ENCODE measurements at places on chromosomes 4 and X.
A peak's percentile ranks its signal among the peaks of the same experiment; 100 is the strongest.

GRCh38 chrX:37926700-37927099 is 79.3 kb upstream of the DYNLT3 start:
- no peak overlapping the region for H3K27ac ChIP-seq
- H3K4me1 ChIP-seq, result no peaks in the 10 kb centered on the region
- H3K27me3 ChIP-seq, result no peaks in the 10 kb centered on the region

DNA sequence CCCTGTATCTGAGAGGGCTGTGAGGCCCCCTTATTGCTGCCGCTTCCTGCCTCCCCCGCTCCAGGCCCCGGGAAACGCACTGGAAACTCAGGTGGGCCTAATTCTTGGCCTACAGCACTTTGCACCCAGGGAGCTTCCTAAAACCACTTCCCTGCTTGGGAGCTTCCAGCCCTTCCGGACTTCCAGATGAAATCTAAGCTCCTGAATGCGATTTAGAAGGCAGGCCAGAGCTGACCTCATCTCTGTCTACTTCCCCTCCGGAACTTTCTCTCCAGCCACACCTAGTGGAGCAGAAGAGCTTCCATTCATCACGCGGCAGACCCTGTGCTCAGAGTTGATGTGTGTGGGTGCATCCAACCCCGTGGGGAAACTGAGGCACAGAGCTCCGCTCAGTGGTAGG is 84.2 kb downstream of the SORCS2 start:
- no peaks in the 10 kb centered on the region for H3K36me3 ChIP-seq
- DNase-seq, result no peak
- no peaks in the 10 kb centered on the region for H3K4me1 ChIP-seq
- H3K27ac ChIP-seq, result no peak overlapping the region
- no peak overlapping the region for H3K4me3 ChIP-seq

DNA sequence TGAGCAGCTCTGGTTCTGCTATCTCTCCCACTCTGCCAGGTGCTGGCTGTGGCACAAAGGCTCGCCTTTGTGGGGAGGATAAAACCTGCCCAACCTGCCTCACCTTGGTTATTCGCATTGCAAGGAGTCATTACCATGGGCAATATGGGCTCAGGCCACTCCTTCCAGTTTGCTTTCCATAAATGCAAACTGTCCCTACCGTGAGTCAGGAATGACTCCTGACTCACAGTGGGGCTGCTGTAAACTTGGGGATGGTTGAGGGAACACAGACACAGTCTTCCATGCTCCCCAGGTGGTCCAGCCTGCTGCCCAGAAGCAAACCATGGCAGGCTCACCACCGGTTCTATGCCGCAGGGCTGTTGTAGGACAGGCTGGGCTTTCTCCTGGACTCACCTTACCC is 36.1 kb downstream of the COQ2 start:
- DNase-seq, result no peak
- H3K27ac ChIP-seq, result no peak overlapping the region
- H3K4me3 ChIP-seq, result no peak overlapping the region
- no peaks in the 10 kb centered on the region for H3K4me1 ChIP-seq
- no peaks in the 10 kb centered on the region for H3K27me3 ChIP-seq

DNA sequence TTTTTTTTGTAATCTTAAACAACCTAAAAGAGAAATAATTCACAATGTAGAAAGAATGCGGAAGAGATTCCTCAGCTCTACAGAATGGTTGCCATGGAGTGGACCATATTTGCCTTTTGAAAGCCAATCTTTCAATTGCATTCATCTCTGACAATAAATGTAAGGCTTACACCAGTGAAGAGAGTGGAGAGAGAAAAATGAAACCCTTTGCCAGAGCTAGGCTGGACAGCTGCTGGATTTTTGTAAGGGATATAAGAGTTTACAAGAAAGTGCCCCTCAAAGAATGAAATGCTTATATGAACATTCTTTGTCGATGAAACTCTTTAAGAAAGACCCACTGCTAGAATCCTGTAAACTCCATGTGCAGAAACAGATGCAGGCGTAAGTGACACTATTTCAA is 66.0 kb upstream of the FAT1 start:
- no peaks in the 10 kb centered on the region for H3K27me3 ChIP-seq
- no peak overlapping the region for H3K4me3 ChIP-seq
- H3K4me1 ChIP-seq, result no peaks in the 10 kb centered on the region
- no peak for DNase-seq
- no peak overlapping the region for H3K27ac ChIP-seq
- H3K36me3 ChIP-seq, result no peaks in the 10 kb centered on the region

DNA sequence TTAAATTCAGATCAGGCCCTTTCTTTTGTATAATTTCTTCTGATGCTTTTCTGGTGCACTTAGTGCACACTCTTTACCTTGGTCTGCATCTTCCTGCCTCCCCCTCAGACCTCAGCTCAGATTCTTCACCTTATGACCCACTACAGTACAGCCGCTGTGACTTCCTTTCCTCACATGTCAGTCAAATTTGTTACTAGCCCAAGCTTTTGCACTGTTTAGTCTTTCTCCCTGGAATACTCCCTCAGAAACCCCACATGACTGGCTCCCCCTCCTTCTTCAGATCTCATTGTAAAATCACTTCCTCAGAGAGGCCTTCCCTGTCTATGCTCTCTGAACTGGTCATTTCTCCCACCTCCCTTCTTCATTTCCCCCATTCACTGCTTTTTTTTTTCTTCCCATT is 132.9 kb downstream of the FRAS1 start:
- no peak for DNase-seq
- H3K27ac ChIP-seq, result no peak overlapping the region
- no peak overlapping the region for H3K4me3 ChIP-seq
- H3K27me3 ChIP-seq, result no peaks in the 10 kb centered on the region
- no peaks in the 10 kb centered on the region for H3K4me1 ChIP-seq

DNA sequence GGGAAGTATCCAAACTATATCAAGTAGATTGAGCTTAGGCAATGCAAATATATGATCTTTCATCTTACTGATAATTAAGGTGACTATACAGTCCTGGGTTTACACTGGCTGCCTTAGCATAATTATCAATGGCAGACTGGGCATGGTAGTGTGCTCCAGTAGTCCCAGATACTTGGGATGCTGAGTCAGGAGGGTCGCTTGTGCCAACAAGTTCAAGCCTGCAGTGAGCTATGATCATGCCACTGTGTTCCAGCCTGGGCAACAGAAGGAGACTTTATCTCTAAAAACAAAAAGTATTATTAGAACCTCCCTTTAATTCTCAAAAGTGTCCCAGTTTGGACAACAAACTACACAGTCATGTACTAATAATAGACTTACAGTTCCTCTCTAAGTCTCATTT is 99.4 kb upstream of the RASGEF1B start:
- H3K36me3 ChIP-seq, result no peaks in the 10 kb centered on the region
- no peak overlapping the region for H3K4me3 ChIP-seq
- H3K27ac ChIP-seq, result no peak overlapping the region
- DNase-seq, result no peak
- H3K4me1 ChIP-seq, result no peaks in the 10 kb centered on the region

DNA sequence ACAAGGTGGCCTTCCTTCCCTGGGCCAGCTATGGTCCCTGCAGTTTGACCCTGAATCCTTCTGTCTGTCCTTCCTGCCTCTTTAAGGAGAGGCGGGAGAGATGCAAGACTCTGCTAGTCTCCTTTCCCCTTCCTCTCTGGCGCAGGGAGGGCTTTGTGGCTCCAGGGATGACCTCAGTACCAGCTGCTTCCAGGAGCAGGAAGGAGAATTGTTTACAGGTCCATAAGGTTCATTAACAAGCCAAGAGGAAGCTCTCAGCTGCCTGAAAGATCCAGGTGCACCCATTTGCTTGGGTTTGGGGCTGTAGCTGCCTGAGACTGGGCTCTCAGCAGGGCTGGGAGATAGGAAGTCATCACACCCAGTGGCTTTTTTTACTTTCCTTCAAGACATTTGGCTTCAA is 4.0 kb upstream of the FATE1 start:
- no peaks in the 10 kb centered on the region for H3K27me3 ChIP-seq
- H3K36me3 ChIP-seq, result no peaks in the 10 kb centered on the region
- no peak overlapping the region for H3K27ac ChIP-seq
- no peaks in the 10 kb centered on the region for H3K4me1 ChIP-seq
- H3K4me3 ChIP-seq, result no peak overlapping the region

GRCh38 chr4:6926681-6927478 is 17.3 kb downstream of the TBC1D14 start:
- H3K4me1 ChIP-seq, result peaks cover 4% of the 10 kb centered on the region
- no peak for DNase-seq
- H3K27ac ChIP-seq, result peak overlapping the region; percentile 2
- peaks cover 15% of the 10 kb centered on the region for H3K36me3 ChIP-seq

DNA sequence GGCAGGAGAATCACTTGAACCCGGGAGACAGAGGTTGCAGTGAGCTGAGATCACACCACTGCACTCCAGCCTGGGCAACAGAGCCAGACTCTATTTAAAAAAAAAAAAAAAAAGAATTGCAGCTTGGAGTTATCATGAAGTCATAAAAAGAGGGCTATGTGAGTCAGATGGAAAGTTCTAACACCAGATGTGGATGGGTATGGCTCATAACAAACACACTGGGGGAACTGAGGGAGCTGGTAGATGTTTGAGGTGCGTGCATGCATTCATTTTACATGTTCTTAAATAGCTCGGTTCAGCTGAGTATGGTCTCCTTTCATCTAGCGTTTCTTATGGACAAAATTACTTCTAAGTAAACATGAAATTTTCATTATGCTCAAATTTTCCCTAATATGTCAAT is 11.7 kb downstream of the TRMT2B start:
- no peak overlapping the region for H3K4me3 ChIP-seq
- H3K4me1 ChIP-seq, result no peaks in the 10 kb centered on the region
- no peaks in the 10 kb centered on the region for H3K27me3 ChIP-seq
- no peak for DNase-seq

- H3K27ac ChIP-seq, result peak overlapping the region; percentile 76
- H3K4me3 ChIP-seq, result no peak overlapping the region
- no peak for DNase-seq
- peaks cover 18% of the 10 kb centered on the region for H3K4me1 ChIP-seq
- H3K27me3 ChIP-seq, result no peaks in the 10 kb centered on the region
- H3K36me3 ChIP-seq, result no peaks in the 10 kb centered on the region
Observed at GRCh38 chr4:85837439-85837733, 362.4 kb downstream of the ARHGAP24 start.

DNA sequence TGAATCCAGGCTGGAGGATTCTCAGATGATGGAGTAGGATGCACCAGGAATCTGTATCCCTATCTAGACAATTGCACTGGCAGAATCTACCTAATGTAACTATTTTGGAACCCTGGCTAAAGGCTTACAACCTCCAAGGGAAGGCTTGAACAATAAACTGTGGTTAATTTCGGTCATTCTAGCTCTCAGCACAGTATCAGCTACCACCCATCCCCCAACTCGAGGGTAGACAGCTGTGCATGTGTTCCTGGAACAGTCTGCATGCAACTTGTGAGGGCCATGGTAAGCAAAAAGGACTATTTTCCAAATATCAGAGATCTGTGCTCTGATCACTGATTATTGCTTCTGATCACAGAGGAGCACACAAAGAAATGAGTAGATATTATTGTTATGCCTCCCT is 34.0 kb downstream of the ELF2 start:
- peaks cover 6% of the 10 kb centered on the region for H3K4me1 ChIP-seq
- no peak overlapping the region for H3K27ac ChIP-seq
- DNase-seq, result no peak
- no peaks in the 10 kb centered on the region for H3K36me3 ChIP-seq
- no peak overlapping the region for H3K4me3 ChIP-seq

DNA sequence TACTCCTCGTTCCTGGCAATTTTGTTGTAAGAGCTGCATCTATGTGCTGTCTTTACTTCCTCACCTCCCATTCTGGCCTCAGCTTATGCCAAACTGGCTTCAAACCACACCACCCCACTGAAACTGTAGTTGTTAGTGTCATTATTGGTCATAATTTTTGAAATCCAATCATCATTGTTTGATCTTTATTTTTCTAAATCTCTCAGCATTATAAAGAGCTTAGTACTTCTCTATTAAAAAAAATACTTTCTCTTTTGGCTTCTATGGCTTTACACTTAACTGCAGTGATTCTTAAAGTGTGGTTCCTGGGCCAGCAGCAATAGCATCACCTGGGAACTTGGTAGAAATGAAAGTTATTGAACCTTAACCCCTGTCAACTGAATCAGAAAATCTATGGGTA is 83.5 kb upstream of the GRPR start:
- no peak overlapping the region for H3K27ac ChIP-seq
- no peak for DNase-seq
- no peaks in the 10 kb centered on the region for H3K36me3 ChIP-seq
- H3K4me1 ChIP-seq, result no peaks in the 10 kb centered on the region
- H3K4me3 ChIP-seq, result no peak overlapping the region
- H3K27me3 ChIP-seq, result no peaks in the 10 kb centered on the region

DNA sequence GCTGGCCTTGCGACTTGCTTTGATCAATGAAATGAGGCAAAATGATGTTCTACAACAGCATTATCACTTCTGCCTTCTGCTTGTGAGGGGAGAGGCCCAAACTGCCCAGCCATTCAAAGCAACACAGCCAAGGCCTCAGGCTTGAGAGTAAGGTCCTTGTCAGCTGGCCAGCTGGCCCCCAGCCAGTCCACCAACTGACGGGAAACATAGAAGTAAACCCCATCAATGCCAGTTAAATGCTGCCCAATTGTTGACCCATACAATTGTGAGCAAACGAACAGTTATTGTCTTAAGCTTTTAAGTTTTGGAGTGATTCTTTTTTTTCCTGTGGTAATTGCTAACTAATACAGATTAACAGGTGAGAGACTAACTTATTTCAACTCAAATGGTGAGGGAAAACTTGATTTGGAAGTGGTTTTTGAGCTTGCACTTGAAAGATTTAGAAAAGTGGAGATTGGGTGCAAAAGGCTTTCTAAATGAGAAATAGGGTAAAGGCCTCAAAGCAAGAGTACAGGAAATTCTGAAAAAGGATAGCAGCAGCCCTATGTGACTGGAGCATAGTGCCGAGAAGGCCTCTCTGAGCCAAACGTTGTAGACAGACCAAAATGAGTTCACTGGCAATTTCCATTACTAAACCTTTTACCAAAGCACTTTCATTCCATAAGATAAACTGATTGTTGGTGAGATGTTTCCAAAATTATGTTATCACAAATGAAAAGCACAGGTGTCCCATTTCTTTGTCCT is 66.9 kb downstream of the ARHGEF38 start:
- no peak for DNase-seq
- no peaks in the 10 kb centered on the region for H3K36me3 ChIP-seq
- no peaks in the 10 kb centered on the region for H3K4me1 ChIP-seq
- H3K27ac ChIP-seq, result no peak overlapping the region
- no peak overlapping the region for H3K4me3 ChIP-seq

GRCh38 chr4:176784816-176785215 is 7.9 kb downstream of the VEGFC start:
- DNase-seq, result no peak
- H3K4me1 ChIP-seq, result no peaks in the 10 kb centered on the region
- H3K36me3 ChIP-seq, result no peaks in the 10 kb centered on the region
- H3K27ac ChIP-seq, result no peak overlapping the region

GRCh38 chr4:52560844-52561280 is 98.2 kb downstream of the USP46 start:
- no peak for DNase-seq
- H3K27ac ChIP-seq, result no peak overlapping the region
- no peaks in the 10 kb centered on the region for H3K36me3 ChIP-seq

DNA sequence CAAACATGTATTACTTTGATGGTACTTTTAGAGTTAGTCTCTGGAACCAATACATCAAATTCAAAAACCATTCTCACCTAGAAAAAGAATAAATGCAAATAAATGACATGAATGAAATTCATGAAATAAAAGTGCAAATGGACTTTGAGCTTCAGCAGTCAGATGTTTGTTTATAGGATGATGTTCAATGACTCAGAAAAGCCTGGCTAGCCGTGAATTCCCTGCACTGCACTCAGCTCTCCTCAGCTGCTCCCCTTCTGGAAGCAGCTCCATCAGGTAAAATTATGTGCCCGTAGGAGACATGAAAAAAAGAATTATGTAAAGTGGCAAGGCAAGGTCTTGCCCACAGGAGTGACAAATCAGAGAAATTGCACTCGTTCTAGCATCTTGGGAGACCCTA is 390.6 kb downstream of the GPM6A start:
- H3K4me3 ChIP-seq, result no peak overlapping the region
- H3K36me3 ChIP-seq, result no peaks in the 10 kb centered on the region
- no peak for DNase-seq
- no peak overlapping the region for H3K27ac ChIP-seq
- H3K4me1 ChIP-seq, result peaks cover 7% of the 10 kb centered on the region
- H3K27me3 ChIP-seq, result no peaks in the 10 kb centered on the region

All from ascending aorta (tissue), 2 donors.